GM23338 (cell line): ENCODE measurements at places on chromosomes 6 and 20. TPM values are rescaled to one million over a fixed set of nuclear protein-coding genes. Genes with fewer than 3 reads are reported as not detected.

DNA sequence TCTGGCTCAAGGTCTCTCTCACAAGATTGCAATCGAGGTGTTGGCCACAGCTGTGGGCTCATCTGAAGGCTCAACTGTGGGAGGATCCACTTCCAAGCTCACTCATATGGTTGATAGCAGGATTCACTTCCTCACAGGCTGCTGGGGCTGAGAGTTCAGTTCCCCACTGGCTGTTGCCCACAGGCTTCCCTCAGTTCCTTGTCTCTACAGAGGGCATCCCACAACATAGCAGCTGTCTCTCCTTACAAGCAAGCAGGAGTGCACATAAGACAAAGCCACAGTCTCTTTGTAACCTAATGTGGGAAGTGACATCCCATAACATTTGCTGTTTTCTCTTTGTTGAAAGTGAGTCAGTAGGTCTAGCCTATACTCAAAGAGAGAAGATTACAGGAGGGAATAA is 14.0 kb downstream of the SPATS1 start:
- no peaks in the 10 kb centered on the region for H3K4me1 ChIP-seq
- H3K36me3 ChIP-seq, result no peaks in the 10 kb centered on the region
- no peak overlapping the region for H3K27ac ChIP-seq

DNA sequence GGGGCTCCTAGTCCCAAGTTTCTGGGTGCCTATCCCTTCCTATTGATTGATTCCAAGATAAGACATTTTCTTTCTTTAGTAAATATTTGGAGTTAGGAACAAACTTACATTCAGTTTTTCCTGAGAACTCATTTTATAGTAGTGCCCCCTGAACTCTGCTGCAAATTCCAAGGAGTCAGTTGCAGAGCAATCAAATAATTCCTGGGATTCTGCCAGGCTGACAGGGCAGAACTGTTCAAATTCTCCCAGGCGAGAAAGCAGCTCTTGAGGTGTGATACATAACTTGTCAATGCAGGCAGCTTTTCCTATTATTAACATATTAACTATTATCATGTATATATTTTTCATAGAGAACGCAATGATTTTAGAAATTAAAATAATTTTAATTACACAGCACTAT is 15.9 kb upstream of the ZBTB24 start:
- H3K4me3 ChIP-seq, result no peak overlapping the region
- no peak for DNase-seq
- H3K27me3 ChIP-seq, result no peaks in the 10 kb centered on the region
- H3K36me3 ChIP-seq, result no peaks in the 10 kb centered on the region
- no peak overlapping the region for H3K27ac ChIP-seq

The PHACTR2 gene
- 44.7 and 67.7 TPM in 2 replicates for total RNA-seq

DNA sequence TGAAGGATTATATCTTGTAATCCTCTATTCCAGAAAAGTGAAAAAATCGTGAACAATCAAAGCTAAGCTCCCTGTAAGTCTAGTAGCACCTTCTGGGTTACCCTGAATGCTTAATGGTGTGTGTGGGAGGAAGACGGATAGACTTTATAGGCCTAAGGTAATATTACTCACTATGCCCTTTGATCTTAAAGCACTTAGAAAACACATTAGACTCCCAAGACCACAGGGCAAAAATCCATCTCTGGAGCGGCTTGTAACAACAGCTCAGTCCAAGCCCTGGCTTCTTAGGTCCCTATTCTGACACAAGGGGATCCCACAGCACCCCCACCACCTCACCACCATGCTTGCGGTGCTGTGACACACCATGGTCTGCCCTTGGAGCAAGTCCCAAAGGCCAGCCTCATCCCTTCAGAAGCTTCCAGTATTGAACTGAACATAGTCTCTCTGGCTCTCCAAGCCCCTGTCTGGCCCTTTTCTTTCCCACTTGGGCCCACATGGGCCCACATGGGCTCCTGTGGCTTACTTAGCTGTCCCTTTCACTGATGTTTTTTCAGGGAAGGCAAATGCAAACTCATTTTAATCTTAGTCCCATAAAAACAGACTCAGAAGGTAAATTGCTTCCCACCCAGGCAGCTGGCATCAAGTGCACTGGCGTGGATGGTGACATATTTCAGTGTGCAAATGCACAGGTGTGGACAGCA is 28.3 kb downstream of the C6orf132 start:
- H3K27ac ChIP-seq, result no peak overlapping the region
- no peaks in the 10 kb centered on the region for H3K27me3 ChIP-seq
- DNase-seq, result no peak
- H3K4me1 ChIP-seq, result no peaks in the 10 kb centered on the region

The CCN2 gene
- 159 and 177 TPM in 2 replicates for total RNA-seq

The ULBP1 gene
- total RNA-seq, result 1.0 and 1.7 TPM in 2 replicates
